ENCODE measurements at places on chromosomes 13 and 19. TPM values are rescaled to one million over a fixed set of nuclear protein-coding genes. Genes with fewer than 3 reads are reported as not detected.

ASPDH gene
- total RNA-seq: not detected

CNOT3 gene
- 7.7 TPM for total RNA-seq

DNA sequence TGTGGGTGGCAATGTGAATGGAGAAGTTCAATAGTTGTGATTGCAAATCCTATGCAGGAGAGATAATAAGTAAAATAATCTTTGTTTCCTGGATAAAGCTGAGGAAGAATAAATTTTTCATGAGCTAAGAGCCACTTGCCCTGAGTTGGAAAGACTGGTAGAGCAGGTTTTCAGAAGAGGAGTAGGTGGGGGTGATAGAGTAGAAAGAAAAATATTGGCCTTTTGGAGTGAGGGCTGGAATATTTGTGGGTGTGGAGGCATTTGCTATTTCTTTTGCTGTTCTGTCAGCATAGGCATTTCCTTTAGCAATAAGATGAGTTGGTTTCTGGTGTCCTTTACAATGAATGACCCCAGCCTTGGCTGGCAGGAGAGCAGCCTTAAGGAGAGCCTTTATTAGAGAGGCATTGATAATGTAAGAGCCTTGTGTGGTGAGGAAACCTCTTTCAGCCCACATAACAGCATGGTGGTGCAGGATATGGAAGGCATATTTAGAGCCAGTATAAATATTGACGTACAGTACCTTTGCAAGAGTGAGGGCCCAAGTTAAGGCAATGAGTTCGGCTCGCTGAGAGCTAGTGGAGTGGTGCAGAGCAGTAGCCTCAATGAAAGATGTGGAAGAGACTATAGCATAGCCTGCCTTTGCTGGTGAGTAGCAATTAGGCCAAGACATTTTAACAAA, 11.6 kb upstream of the ZNF431 start:
- no peak for DNase-seq

PSG1 gene
- total RNA-seq: 11.2 TPM

DNA sequence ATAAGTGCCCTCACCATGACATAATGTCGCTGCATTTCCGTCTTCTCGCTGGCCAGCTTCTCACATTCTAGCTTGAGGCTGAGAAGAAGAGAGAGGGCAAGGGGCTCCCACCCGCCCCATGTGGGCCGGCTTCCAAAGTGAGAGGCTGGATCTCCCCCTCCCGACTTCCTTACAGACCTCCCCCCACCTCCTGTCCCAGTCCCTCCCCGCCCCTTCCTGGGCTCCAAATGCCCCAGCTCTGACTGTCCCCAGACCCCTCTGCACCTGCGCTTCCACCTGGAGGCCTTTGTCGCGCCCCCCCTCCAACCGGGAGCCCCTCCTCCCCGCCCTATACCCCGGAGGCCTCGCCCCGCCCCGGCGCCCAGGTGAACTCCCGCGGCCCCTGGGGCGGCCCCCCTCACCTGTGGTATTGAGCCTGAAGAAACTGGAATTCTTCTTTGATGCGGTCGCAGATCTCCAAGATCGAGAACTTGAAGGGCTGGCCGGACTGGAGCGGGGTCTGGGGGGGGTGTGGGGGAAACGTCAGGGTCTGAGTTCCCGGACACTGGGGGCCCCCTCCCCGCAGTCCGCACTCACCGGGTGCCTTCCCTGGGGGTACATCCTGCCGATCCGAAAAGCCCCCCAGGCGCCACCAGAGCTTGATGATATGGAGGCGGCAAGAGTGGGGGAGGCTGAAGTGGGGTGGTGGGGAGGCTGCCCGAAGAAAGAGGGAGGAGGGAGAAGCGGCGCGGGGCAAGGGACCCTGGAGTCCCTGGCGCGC, 595 bp downstream of the TLE2 start:
- DNase-seq: no peak

TNFSF9 gene
- total RNA-seq: 0.32 TPM

DNA sequence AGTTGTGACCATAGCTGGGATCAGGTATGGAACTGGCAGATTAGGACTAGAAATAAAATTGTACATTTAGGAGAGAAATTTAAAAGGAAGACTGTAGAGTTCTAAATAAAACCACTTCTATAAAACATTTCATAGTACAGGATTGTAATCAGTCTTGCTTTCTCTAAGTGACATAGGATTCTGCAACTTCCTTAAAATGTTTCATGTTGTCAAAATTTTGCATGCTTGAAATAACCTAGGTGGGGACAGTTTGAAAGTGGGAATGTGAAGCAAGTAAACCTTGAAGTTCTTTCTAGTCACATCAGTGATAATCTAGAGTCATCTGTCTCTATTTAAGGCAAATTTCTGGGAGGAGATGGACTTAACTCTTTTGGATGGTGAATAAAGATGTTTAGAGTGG, 6.7 kb downstream of the TM9SF2 start:
- DNase-seq: no peak

DNA sequence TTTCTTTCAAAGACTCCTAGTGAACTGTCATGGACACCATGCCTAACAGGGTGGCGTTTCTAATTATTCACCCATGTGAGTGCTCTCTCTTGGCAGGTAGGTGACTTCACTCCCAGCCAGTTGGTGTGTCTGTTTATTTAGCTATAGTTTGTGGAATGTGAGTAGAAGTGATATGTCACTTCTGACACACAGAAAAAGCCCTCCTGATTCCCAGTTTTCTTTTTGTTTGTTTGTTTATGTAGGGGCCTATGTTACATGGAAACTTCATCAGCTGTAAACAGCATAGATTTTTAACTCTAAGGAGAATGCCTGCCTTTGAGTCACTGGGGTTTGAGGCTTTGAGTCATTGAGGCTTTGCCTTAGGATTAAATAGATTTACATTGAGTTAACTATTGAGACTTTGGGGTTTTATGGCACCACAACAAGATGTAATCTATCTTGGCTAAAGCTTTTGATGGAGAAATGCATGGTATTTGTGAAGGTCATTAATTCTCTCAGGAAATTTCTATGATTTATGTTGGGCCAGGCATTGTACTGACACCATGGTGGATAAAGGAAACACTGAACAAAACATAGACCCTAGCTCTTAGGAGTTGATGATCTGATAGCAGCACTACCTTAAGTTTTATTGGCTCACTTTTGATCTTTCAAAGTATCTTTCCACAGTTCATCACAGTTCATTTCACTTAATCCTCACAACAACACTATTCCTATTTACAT, 45.3 kb downstream of the UFM1 start:
- peak; percentile 81 for DNase-seq

- no peak for DNase-seq
These were observed 1551.8 kb downstream of the SLITRK1 start for GRCh38 chr13:82330499-82330898.

Data from fibroblast of villous mesenchyme (primary cell).